ENCODE measurements at places on chromosomes 5 and 9.

DNA sequence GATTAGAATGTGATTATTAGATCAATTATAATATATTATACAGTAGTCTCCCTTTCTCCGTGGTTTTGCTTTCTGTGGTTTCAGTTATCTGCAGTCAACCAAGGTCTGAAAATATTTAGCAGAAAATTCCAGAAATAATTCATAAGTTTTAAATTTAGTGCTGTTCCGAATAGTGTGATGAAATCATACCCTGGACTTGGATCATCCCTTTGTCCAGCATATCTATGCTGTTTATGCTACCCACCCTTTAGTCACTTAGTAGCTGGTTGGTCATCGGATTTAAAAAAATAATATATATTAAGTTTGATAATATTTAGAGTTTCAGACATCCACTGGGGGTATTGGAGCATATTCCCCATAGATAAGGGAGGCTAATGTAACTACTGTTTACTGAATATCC is 19.6 kb downstream of the RMI1 start:
- DNase-seq: no peak

- DNase-seq: no peak
These were observed 218.6 kb downstream of the PIK3R1 start for GRCh38 chr5:68433923-68434879.

- no peak for DNase-seq
These were observed 138.1 kb upstream of the PIK3R1 start for GRCh38 chr5:68077349-68077894.

GRCh38 chr5:119321569-119322311 is 34.1 kb upstream of the TNFAIP8 start:
- no peak for DNase-seq

DNA sequence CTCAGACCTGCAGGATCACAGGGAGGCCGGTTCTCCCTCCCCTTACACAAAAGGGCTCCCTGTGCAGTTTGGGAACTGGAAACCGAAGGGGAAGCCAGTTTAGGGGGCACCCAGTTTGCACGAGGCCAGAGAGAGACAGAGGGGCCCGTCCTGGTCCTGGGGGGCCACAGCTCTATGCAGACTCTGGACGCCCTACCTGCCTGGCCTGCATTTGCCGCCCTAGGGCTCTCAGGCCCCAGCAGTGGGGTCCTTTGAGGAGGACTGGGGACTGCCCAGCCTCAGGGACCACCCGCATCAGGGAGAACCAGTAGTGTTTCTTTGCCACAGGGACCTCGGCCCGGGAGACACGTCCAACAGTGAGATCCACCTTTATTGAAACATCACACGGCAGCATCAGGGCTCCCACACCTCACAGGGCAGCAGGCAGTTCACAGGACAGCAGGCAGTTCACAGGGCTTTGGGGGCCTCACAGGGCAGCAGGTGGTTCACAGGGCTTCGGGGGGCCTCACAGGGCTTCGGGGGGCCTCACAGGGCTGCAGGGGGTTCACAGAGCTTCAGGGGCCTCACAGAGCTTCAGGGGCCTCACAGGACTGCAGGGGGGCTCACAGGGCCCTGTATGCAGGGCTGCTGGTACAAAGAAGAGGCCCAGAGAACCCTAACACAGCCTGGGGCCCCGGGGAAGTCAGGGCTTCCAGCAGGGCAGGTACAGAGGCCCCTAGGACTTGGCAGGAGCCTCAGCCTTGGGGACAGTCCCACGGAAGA is 648 bp upstream of the NSMF start:
- no peak for DNase-seq

GRCh38 chr9:89477811-89478630 is 19.9 kb downstream of the SEMA4D start:
- DNase-seq: no peak

DNA sequence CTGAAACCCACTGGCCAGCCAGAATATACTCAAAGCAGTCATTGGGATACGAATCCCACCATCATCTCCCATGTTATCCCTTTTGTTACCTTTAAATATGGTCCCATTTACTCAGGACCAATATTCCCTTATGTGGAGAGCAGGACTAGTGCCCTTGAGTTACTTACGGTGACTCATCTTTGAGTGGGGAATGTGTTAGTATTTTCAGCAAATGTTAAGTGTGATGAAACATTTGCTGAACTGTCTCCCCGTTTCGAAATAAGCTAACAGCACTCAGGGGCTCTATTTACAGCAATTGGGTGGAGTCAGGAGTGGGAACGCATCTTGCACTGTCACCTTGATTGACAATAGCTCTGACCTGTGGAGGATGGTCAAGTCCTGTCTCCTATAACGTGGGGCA is 67.4 kb downstream of the CTSL start:
- no peak for DNase-seq
